H4 (cell line): ENCODE measurements at places on chromosomes 12 and 14.

GRCh38 chr12:1949771-1950470 lies 31.5 kb upstream of the CACNA2D4 start:
- DNase-seq, result no peak

DNA sequence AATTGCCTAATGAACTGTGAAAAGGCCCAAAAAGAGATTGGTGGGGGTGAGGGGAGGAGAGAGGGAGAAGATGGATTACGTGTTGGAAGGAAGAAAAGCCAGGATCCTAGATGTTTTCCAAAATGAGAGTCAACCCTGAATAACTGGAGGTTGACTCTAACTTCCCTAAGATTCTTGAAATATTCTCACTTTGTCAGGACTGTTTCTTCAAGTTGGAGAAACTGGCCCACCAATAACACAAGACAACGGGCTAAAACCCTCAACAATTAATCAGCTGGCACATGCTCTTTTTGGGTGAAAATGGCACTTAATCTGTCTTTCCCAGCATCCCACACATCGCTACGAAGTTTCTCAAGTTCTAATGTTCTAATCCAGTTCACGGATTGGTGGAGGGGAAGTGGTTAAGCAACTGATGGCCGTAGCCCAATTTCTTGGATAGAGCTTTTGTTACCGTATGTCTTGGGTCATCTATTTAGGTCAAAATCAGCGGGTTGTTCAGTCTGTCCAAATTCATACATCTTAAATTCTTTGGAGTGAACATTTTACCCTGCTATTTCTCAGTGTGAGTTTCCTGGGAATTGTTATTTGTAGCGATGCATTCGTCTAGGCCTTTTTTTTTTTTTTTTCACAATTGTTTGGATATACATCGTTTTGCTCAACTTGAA lies 49.0 kb downstream of the GPHB5 start:
- DNase-seq, result no peak

GRCh38 chr12:52759218-52759617 lies 17.9 kb downstream of the KRT76 start:
- DNase-seq, result no peak

- DNase-seq, result peak; percentile 45
These were observed 449 bp upstream of the LTBP2 start for GRCh38 chr14:74612350-74613021.

DNA sequence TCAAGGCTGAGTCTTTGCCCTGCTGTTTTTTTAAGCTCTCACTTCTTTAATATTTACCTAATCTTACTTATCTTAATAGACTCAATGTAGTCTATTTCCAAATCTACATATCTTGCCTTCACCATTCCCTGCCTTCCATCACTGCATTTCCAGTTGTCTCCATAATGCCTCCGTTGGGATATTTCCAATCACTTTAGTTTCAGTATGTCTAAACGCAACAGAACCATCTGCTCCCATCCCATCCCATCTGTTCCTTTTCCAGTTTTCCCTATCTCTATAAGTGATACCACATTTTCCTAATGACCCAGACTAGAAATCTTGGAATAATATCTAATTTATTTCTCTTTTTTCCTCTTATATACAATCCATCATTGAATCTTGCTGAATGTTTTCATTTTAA lies 15.1 kb upstream of the CCDC198 start:
- no peak for DNase-seq

DNA sequence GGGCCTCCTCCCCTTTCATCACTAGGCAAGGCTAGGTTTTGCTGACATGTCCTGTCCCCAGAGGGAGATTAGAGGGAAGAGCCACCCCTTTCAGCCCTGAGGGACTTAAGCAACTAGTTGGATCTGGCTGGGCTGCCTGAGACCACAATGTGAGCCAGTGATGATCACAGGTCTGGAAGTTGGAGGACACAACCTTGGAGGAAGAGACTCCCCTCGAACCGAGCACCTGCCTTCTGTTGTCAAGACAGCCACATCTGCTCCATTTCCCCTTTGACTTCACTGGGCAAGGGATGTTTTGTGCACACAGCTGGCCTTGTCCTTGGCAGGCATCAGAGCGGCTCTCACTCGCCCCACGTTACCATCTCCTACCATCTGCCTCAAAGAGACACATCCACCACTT lies 31.4 kb downstream of the MVK start:
- no peak for DNase-seq

GRCh38 chr14:75806352-75806832 lies 145.3 kb downstream of the TTLL5 start:
- no peak for DNase-seq

- DNase-seq, result no peak
These were observed 855.2 kb downstream of the FSCB start for GRCh38 chr14:43651896-43652295.

- DNase-seq, result no peak
These were observed 193.8 kb downstream of the TMTC2 start for GRCh38 chr12:82880442-82880901.

DNA sequence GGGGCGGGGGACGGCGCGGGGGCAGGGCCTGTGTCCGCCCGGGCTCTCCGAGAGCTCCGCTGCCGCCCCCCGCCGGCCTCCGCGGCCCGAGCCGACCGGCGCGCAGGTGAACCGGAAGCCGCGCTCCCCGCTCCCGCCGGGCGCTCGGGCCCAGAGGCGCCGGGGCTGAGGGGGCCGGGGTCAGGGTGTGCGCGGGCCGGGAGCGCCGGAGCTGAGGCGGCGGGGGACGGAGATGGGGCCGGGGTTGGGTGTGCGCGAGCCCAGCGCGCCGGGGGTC lies 431 bp downstream of the HIP1R start:
- no peak for DNase-seq

- no peak for DNase-seq
These were observed 37.0 kb upstream of the FBXO33 start for GRCh38 chr14:39469094-39469710.

DNA sequence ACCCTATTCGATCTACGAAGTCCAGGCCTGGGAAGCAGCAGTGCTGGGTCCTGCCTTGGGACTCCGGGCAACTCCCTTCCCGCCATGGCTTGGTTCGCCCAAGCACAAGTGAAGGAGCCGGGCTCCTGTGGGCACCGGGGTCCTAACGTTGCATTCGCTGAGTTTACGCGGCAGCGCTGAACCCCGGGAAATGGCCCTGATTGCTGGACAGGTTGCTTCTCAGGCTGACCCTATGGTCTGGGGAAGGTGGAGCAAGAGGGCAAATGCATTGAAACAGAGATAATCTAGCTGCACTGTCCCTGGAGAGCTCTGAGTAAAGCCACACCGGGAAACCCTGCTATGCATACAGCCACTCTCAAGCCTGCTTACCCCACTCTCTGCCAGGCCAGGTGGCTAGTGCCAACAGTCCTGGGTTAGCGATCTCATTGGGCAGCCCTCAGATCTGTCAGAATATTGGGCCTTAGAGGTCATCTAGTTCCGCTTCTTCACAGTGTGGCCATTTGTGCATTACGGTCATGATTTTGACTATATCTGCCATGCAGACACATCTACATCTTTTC lies 11.3 kb downstream of the SYNE3 start:
- DNase-seq, result no peak

DNA sequence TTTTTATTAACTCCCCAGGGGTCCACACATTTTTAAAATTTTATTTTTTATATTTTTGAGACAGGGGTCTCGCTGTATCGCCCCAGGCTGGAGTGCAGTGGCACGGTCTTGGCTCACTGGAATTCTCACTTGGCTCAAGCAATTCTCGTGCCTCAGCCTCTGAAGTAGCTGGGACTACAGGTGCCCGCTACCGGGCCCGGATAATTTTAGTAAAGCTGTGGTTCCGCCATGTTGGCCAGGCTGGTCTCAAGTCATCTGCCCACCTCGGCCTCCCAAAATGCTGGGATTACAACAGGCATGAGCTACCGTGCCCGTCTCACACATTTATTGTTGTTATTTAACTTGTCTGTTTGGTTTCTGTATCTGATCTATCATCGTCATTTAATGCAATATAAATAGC lies 307.4 kb downstream of the TMTC2 start:
- DNase-seq, result no peak

DNA sequence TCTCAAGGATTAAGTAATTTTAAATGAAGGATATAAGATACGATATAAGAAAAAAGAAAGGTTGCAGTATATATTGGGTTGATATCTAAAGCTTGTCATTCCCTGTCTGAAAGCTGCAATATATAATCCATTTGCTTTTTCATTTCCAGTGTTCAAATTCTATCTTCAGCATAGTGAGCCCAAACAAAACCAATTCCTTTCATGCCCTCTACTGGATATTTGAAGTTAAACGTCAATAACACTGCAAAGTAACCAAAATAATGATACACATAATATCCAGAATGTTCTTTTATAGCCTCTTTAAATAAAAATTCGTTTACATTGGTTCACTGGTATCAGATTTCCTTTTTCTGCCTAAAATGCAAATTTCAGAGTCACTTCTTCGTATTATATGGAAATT lies 64.5 kb upstream of the DAAM1 start:
- DNase-seq, result peak; percentile 39

DNA sequence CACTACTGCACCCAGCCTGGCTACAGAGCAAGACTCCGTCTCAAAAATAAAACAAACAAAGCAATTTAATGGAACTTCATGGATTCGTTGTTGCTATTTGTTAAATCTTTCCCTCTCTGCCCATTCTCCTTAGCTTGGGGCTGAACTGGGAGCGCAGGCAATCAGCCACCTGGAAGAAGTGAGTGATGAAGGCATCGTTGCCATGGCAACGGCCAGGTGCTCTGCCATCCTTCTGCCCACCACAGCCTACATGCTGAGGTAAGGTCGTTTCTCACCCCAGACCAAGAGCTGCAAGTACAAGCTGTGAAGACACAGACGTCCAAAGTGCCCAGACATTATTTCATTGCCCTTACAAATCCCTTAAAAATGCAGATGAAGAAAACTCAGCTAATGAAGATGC lies 19.1 kb downstream of the AMDHD1 start:
- DNase-seq, result no peak

- no peak for DNase-seq
These were observed 240.4 kb downstream of the SNAPC1 start for GRCh38 chr14:62002642-62003041.

GRCh38 chr12:125021096-125021495 lies 27.7 kb downstream of the BRI3BP start:
- DNase-seq, result no peak

GRCh38 chr12:5988088-5988487 lies 43.0 kb upstream of the ANO2 start:
- no peak for DNase-seq

- no peak for DNase-seq
These were observed 4.1 kb downstream of the OR10AD1 start for GRCh38 chr12:48198985-48199384.

- no peak for DNase-seq
These were observed 253.4 kb downstream of the BTG1 start for GRCh38 chr12:91892081-91892855.

- no peak for DNase-seq
These were observed 114.4 kb upstream of the NTF3 start for GRCh38 chr12:5317556-5317955.

DNA sequence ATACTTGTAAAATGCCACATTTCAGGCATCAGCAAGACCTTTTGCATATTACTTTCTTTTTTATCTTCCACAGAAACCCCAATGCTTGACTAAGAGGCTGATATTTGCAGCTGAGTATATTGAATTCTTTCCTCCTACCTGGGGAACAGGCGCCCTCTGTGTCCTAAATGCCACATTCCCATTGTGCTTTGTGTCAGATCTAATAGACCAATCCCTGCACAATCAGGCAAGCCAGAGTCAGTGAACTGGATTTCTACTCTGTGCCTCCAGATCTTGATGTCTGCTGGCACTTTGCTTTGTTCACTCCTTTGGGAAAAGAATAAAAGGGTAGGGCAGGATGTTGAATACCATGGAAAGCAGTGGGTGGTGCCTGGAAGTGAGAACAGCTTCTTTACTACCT lies 22.4 kb upstream of the TAS2R42 start:
- DNase-seq, result no peak

- DNase-seq, result peak; percentile 31
These were observed 9.0 kb upstream of the MLEC start for GRCh38 chr12:120677765-120678473.

DNA sequence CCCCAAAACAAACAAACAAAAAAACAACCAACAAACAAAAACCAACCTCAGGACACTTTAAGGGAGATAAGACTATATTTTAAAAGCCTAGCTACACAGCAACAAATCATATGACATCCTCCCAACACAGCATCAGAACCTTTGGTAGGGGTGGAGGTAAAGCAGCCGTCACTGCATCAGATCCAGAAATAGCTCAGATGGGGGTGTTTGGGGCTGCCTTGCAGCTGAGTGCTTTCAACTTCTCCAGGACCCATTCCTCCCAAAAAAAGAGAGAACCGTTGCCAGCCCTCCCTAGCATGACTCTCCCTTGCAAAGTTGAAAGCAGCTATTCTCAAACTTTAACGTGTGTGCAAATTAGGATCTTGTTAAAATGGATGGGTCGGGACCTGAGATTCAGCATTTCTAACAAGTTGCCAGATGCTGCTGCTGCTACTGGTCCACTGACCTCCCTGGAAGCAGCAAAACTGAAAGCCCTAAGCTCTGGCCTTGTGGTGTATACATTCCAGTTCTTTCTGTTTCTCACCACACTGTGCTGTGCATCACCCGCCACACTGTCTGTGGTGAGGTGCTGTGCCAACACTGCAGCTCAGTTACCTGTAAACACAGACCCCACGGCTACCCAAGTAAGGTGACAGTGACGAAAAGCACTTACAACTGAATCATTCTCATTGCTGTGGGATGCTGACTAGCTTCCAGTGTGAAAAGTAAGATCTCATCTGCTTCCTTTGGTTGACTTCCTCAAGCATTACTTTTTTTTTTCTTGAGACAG lies 54.0 kb downstream of the SLC38A1 start:
- DNase-seq, result no peak

DNA sequence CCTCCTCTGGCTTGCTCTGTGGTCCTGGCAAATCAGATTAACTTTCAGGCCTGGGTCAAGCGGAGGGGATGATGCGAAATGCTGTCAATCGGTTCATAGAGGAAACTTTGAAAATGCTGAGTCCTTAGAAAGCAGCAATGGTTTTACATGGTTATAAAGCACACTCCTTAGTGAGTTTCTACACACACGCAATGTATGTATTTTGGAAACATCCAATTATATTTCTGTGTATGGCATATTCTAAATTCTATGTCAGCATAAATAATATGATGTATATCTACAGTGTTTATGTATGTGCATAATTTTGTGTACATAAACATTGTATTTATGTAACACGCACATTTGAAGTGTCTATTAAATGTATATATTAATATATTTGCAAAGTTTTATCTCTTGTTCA lies 118.0 kb upstream of the ARID2 start:
- no peak for DNase-seq

DNA sequence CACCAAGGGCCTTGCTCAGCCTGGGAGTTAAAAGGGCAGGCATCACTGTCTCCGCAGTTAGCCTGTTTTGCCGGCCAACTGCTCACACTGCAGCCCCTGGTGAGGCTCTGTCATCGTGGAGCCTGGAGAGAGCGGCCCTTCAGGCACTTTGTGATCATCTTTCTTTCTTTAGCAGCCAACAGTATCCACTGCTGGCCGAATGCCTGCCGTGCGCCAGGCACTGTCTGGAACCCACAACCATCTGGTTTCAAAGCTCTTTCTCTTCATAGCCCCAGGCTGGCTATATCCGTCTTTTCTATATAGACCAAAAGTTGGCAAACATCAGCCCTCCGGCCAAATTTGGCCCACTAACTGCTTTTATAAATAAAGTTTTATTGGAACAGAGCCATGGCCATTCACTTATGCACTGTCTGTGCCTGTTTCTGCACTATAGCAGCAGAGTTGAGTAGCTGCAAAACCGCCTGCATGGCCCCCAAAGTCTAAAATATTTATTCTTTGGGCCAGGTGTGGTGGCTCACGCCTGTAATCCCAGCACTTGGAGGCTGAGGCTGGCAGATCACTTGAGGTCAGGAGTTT lies 29.5 kb downstream of the SLC8B1 start:
- DNase-seq, result no peak
